ENCODE measurements at places on chromosomes 3 and 15.

DNA sequence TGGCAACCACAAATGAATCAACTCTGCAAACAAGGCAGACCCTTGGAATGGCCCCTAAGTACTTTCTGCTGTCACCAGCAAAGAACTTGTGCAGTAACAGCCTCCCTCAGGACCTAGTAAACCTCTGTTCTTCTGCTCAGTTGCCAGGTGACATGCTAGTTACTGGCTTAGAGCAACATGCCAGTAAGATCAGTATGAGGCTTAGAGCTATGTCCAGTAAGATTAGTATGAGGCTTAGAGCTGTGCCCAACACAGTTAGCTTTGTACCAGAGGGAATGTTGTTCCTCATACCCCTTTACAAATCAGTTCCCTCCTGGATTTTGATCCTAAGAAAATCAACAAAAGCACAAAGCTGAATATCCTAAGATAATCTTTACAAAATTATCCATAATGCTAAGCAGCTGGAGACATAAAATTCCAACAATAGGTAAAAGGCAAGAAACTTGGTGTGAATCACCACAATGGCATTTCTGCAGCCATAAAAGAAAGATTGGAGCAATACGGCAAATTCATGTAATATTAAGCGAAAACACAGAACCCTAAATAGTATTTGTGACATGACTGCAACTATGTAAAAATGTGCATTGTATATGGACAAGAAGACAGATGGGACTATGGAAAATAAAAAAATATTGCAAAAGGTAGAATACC, 107.3 kb upstream of the LPP start:
- H3K27me3 ChIP-seq: peaks cover 7% of the 10 kb centered on the region
- H3K27ac ChIP-seq: no peak overlapping the region
- no peak for DNase-seq
- no peak overlapping the region for H3K4me3 ChIP-seq
- no peaks in the 10 kb centered on the region for H3K36me3 ChIP-seq
- H3K4me1 ChIP-seq: peaks cover 2% of the 10 kb centered on the region

- no peak for DNase-seq
- H3K36me3 ChIP-seq: peaks cover 71% of the 10 kb centered on the region
- H3K4me3 ChIP-seq: no peak overlapping the region
- H3K4me1 ChIP-seq: peaks cover 7% of the 10 kb centered on the region
- H3K27ac ChIP-seq: no peak overlapping the region
These were observed 2.1 kb upstream of the GTF2A2 start for GRCh38 chr15:59659366-59659765.

DNA sequence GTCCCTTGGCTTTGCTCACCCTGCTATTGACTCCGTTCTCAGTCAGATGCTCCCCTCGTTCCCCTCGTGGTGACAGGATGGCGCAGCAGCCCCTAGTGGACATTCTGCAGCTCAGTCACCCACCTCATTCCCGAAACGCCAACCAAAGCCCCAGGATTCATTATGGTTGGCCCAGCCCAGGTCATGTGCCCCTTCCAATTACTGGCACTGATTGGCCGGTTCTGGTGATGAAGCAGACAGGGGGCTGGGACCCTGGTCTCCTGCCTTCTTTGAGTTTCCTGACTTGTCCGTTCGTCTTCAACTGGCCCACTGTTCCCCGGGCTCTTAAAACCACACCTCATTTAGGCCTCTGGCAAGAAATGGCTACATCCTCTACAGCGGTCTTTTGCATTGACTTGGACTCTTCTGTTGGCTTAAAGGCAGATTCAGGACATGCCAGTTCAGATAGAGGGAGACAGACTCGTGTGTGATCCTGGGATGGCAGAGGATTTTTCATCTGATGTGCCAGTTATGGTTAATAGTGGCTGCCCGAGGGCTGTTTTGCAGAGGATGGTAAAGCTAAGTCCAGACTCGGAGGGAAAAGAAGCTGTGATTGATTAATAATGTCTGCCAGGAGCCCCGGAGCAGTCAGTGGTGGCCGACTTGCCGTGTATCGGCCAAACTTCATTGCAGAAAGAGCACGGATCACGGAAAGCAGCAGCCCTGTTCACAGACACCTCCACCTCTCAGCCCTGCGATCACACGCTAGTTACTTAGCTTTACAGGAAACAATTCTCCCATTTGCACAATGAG, 37.8 kb downstream of the LSM3 start:
- H3K27me3 ChIP-seq: no peaks in the 10 kb centered on the region
- H3K27ac ChIP-seq: peak overlapping the region; percentile 57
- H3K36me3 ChIP-seq: no peaks in the 10 kb centered on the region
- no peak overlapping the region for H3K4me3 ChIP-seq
- peak; percentile 74 for DNase-seq

DNA sequence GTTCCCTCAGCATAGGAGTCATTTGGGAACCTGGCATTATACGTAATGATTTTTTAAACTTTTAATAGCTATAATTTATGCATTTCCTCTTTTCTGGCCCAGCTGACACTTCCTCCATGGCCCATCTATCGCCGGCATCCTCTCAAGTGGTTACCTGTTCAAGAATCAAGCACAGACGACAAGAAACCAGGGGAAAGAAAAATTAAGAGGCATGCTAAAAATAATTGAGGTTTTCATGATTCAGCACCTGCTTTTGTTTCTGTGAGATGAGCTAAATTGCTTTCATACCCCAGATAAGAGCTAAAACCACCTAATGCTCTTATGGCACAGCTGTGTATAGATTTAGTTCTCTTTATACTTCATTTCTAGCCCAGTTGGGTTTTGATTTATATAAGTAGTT, 1.7 kb downstream of the SPCS1 start:
- H3K36me3 ChIP-seq: peaks cover 8% of the 10 kb centered on the region
- H3K4me1 ChIP-seq: peaks cover 5% of the 10 kb centered on the region
- H3K27me3 ChIP-seq: no peaks in the 10 kb centered on the region
- H3K4me3 ChIP-seq: no peak overlapping the region
- no peak for DNase-seq
- no peak overlapping the region for H3K27ac ChIP-seq

- H3K4me3 ChIP-seq: no peak overlapping the region
- H3K36me3 ChIP-seq: no peaks in the 10 kb centered on the region
- H3K4me1 ChIP-seq: no peaks in the 10 kb centered on the region
- no peak overlapping the region for H3K27ac ChIP-seq
- no peaks in the 10 kb centered on the region for H3K27me3 ChIP-seq
These were observed 852.8 kb downstream of the AGBL1 start for GRCh38 chr15:86932456-86932855.

- no peak for DNase-seq
- H3K36me3 ChIP-seq: no peaks in the 10 kb centered on the region
- no peaks in the 10 kb centered on the region for H3K4me1 ChIP-seq
- H3K27me3 ChIP-seq: no peaks in the 10 kb centered on the region
- no peak overlapping the region for H3K4me3 ChIP-seq
These were observed 76.3 kb downstream of the VGLL3 start for GRCh38 chr3:86914670-86915069.

- H3K4me3 ChIP-seq: no peak overlapping the region
- H3K27me3 ChIP-seq: no peaks in the 10 kb centered on the region
- no peak for DNase-seq
- no peaks in the 10 kb centered on the region for H3K36me3 ChIP-seq
These were observed 382.5 kb upstream of the CBLB start for GRCh38 chr3:106251160-106251892.

DNA sequence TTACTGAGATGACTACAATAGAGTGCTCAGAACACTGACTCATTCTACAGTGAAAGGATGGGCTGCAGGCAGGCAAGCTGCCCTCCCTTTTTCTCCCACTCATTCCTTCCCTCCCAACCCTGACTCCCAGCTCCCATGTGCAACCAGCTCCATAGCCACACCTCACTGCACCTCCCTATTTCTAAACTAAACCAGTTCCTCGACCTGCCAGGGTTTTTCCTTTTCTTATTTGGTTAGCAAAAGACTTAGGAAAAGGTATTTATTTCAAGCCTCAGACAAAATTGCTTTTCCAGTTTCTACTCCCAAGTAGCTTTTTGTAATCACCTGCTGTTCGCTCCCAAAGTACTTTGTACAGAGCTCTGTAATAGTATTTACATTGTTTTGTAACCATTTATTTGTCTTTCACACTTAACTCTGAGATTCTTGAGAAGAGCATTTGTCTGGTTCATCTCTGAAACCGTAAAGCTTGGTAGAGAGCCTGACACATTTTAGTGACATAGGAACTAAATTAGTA, 2.2 kb downstream of the AADAC start:
- no peaks in the 10 kb centered on the region for H3K27me3 ChIP-seq
- no peak overlapping the region for H3K27ac ChIP-seq
- no peak overlapping the region for H3K4me3 ChIP-seq
- DNase-seq: no peak
- H3K36me3 ChIP-seq: no peaks in the 10 kb centered on the region
- H3K4me1 ChIP-seq: no peaks in the 10 kb centered on the region

DNA sequence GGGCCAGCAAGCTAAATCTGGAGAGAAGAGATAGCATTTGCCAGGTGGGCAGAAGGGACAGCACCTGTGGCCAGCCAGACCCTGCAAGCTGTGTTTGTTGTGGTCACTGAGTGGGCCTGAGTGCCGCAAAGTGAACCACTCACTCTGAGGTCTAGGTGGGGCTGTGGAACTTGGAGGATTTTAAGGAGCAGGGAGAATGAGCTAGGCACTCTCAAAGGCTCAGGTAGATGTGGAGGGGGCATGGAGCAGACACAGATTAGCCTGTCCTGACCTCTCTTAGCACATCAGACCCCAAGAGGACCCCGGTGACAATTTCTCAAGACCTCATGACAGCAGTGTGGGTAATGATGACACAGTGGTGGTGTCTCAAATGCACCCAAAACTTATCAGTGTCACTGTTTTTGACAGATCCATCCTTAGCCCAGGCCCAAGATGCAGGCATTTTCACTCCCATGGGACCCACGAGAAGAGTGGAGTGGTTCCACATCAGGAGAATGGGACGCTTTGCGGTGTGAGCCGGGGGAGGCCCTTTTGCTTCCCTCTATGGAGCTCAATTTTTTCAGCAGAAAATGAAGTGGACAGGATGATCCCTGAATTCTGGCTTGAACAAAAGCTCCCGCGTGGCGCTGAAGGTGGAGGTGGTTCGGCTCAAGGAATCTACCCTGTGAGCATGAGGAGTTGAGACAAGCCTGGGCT, 43.8 kb upstream of the TLE3 start:
- no peaks in the 10 kb centered on the region for H3K36me3 ChIP-seq
- no peak overlapping the region for H3K4me3 ChIP-seq
- no peaks in the 10 kb centered on the region for H3K4me1 ChIP-seq

DNA sequence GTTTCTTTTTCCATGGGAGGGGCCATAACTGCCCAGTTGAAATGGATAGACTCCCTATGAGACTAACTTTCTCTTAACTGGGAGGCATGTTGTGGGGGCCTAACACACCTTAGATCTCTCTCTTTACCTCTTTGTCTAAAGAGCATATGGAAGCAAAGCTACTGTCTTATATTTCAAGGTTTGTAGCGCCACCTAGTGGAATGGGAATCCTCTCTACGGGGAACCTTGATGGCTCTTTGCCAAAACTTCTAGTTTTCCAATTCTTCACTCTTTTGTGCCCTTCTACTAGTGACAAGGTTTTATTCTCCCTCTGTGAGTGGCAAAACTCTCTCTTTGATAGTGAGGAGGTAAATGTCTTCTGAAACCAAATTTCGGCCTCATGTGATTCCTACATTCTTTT, 1030.4 kb upstream of the CADM2 start:
- no peaks in the 10 kb centered on the region for H3K4me1 ChIP-seq
- H3K4me3 ChIP-seq: no peak overlapping the region
- H3K27ac ChIP-seq: no peak overlapping the region
- DNase-seq: no peak
- H3K27me3 ChIP-seq: no peaks in the 10 kb centered on the region
- peaks cover 2% of the 10 kb centered on the region for H3K36me3 ChIP-seq

GRCh38 chr15:60165111-60165510, 161.0 kb downstream of the FOXB1 start:
- no peaks in the 10 kb centered on the region for H3K36me3 ChIP-seq
- no peak overlapping the region for H3K4me3 ChIP-seq
- H3K27me3 ChIP-seq: no peaks in the 10 kb centered on the region
- no peaks in the 10 kb centered on the region for H3K4me1 ChIP-seq

DNA sequence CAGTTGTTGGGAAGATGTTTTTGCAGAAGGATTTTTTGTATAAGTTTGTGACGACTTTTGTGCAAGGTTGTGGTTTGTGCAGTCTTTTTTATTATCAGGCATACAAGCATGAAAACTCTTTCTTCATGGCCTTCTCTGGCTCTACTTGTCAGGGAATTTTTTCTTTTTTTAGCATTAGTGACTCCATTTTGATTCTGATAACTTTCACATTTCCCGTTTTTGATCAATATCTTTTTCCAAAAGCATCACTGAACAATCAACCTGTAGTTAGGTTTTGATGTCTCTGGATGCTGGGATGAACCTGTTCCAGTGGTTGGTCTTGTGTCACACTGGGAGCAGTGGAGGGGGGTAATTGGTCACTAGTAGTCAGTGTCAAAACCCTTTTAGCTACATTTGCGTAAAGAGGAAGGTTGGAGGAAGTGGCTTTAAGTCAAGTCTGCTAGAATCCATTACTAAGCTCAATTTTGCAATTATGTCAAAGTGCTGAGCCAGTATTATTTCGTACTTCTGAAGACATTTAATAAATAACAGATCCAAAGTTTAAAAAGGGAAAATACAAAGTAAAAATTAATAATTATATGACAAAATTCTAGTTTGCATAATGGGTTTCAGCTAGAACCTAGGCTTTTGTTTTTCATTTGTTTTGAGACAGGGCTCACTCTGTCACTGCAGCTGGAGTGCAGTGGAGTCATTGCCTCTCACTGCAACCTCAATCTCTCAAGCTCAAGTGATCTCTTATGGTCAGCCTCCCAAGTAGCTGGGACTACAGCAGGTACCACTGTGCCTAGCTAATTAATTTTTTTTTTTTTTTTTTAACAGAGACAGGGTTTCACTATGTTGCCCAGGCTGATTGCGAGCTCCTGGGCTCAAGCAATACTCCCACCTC, 18.8 kb upstream of the CFAP161 start:
- H3K36me3 ChIP-seq: no peaks in the 10 kb centered on the region
- H3K27ac ChIP-seq: no peak overlapping the region
- no peak for DNase-seq
- H3K27me3 ChIP-seq: peaks cover 6% of the 10 kb centered on the region

DNA sequence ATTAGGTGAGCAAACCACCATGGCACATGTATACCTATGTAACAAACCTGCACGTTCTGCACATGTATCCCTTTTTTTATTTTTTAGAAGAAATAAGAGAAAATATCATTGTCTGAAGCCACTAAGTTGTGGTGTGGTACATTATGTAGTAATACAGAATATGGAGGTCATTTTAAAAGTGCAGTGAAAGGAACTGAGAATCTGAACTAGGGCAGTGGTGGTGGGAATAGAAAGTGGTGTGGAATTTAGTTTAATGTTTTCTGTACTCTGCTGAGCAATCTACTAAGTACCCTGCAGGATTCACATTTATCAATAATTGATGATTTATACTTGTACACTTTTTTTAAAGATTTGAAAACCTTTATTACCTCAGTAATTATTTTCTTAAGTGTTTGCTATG, 283.5 kb downstream of the CHL1 start:
- H3K36me3 ChIP-seq: no peaks in the 10 kb centered on the region
- peaks cover 1% of the 10 kb centered on the region for H3K4me1 ChIP-seq
- H3K27me3 ChIP-seq: no peaks in the 10 kb centered on the region
- H3K4me3 ChIP-seq: no peak overlapping the region

- H3K4me3 ChIP-seq: no peak overlapping the region
- no peaks in the 10 kb centered on the region for H3K27me3 ChIP-seq
- peaks cover 12% of the 10 kb centered on the region for H3K4me1 ChIP-seq
- peaks cover 1% of the 10 kb centered on the region for H3K36me3 ChIP-seq
- no peak overlapping the region for H3K27ac ChIP-seq
These were observed 123.3 kb upstream of the PLXNA1 start for GRCh38 chr3:126859415-126860246.

- peaks cover 4% of the 10 kb centered on the region for H3K36me3 ChIP-seq
- no peaks in the 10 kb centered on the region for H3K4me1 ChIP-seq
- H3K27me3 ChIP-seq: no peaks in the 10 kb centered on the region
- no peak for DNase-seq
- no peak overlapping the region for H3K27ac ChIP-seq
- H3K4me3 ChIP-seq: no peak overlapping the region
These were observed 12.5 kb downstream of the SH2D7 start for GRCh38 chr15:78104566-78105475.

Measured in neuronal stem cell (in vitro differentiated cells).